ENCODE measurements at places on chromosomes 6 and 20. TPM values are rescaled to one million over a fixed set of nuclear protein-coding genes. Genes with fewer than 3 reads are reported as not detected.

GRCh38 chr6:31087494-31088089 lies 24.8 kb downstream of the C6orf15 start:
- peak; percentile 91 for DNase-seq

DNA sequence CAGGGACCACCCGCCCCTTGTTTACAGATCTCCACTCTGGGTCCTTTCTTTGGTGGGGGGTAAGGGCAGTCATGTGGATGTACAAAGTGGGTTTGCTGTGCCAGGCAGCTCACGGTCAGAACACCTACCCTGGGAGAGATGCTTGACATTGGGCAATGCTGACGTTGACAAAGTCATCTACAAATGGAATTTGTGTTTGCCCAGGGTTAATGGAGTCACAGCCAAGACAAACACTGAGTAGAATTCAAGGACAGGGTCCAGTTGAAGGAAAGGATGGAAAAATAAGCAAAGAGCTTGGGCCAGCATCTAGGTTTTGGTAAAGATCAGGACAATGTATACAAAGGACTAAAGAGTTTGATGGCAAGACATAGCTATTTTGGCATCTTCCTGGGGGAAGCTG lies 54.7 kb downstream of the MOCS1 start:
- no peak for DNase-seq

CLDN20 gene
- total RNA-seq, result not detected

SLC17A3 gene
- total RNA-seq, result not detected

LY6G6C gene
- not detected for total RNA-seq

CBLN4 gene
- total RNA-seq, result not detected

Measured in HT1080 (cell line).